Activated T-cell treated with anti-CD3 and anti-CD28 coated beads for 1 hour (primary cell): ENCODE measurements at places on chromosomes 3 and 15.

GRCh38 chr3:174356596-174356995 lies 502.5 kb upstream of the NAALADL2 start:
- DNase-seq: no peak

- DNase-seq: peak; percentile 20
Measured at GRCh38 chr15:67783303-67783702, 42.0 kb upstream of the SKOR1 start.

- no peak for DNase-seq
Measured at GRCh38 chr15:65949491-65949890, 80.2 kb downstream of the RAB11A start.

DNA sequence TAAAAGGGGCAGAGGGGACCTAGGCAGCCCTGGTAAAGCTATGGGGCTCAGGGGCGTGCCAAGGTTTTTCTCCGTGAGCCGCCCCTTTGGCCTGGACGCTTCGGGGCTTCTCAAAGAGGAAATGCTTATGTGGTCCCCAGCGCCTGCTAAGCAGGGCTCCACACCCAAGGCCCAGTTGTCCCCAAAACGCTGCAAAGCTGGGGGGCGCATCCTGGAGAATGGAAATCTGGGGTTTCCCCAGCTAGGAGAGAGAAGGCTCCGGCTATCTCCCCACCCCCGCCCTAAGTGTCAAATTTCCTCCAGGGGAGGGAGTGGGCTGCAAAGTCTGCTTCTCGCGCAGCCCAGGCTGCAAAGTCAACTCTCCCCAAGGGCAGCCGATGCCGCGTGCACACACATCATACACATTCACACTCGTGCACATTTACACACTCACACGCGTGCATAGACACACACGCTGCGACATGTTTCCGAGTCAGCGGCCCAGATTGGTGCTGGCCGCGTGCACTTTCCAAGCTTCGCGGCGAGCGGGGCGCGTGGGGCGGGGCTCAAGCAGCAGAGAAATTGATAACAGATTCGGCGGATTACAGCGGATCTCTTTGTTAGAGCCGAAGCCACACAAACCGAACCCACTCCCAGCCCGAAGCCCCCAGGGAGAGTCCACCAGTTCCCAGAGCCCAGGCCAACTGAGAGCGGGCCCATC lies 4.5 kb downstream of the WNT5A start:
- no peak for DNase-seq

DNA sequence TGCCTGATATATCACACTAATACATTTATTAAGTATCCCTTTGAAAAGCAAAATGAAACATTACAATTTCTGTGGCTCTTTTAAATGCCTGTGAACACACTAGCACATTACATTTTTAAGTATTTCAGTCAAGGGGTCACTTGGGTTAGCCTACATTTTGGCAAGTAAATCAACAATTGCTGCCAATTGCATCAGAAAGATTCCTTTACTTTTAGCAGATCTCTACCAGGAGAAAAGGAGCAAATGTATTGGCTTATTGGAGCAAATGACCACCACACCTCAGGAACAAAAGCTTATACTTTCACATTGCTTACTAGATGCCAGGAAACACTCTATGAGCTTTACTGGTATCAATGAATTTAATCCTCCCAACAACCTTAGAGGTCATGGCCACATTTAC lies 947.1 kb downstream of the FHIT start:
- no peak for DNase-seq

DNA sequence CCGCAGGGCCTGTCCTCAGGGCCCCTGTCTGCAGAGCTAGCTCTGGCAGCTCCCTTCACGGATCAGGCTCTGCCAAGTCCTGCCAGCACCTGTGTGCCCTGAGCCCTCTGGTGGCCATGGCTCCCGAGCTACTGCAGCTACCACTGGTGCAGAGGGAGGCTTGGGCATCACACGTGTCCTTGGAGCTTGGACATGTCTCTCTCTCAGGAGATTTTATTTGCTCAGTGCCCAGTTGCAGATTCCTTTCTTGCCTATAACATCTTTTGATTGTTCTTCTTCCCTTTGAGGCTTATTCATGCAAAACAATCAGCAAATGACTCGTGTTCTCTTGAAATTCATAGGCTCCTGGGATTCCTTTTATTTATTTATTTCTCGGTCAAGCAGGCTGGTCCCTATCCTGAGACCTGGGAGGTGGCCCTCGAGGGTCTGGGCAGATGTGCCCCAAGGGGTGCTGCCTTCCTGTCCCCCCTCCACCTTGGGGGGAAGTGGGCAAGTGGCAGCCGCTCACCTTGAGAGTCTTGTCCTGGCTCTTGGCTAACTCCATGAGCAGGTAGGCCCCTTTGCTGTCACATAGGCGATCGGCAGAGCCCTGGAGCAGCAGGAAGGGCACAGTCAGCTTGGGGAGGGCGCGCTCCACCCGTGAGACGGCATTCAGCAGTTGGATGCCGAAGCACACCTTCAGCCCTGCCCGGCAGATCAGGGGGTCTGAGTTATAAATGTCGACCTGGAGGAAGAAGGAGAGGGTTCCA lies 21.9 kb downstream of the ABTB1 start:
- DNase-seq: peak; percentile 36

- no peak for DNase-seq
Measured at GRCh38 chr3:195040773-195041520, 230.0 kb downstream of the XXYLT1 start.

DNA sequence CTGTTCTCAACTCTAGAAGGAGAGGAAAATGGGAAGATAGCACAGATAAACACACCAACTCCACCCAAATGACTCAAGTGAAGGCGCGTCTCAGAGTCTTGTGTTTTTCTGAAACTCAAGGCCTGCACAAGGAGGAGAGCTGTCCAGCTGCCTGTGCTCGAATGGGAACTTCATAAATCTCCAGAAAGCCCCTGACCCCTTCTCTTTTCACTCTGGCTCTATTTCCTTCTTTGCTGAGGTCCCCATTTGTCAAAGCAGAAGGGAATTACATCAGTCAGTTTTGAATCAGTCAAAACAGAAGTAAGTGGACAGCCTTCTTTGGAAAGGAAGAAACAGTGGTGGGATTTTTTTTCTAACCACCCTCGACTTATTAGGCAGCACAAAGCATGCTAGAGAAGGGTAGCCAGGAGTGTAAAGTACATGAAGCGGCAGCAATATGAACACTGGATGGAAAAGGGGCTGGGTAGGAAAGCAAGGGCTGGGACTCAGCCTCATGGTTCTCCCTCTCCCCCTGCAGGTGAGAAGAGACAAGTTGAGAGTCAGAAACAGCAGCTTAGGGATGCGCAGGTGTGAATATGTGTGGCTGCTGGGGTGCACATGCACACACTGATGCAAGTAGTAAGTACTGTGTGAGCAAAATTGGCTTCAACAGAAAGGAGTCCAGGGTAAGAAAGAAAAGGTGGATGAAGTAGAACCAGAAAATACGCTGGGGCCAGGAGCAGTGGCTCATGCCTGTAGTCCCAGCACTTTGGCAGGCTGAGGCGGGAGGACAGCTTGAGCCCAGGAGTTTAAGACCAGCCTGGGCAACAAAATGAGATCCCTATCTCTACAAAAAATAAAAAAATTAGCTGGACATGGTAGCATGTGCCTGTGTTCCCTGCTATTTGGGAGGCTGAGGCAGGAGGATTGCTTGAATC lies 36.6 kb upstream of the MAGEF1 start:
- DNase-seq: no peak

- DNase-seq: no peak
Measured at GRCh38 chr3:63847718-63848450, 15.7 kb downstream of the THOC7 start.

- DNase-seq: peak; percentile 2
Measured at GRCh38 chr3:178385280-178385952, 150.8 kb upstream of the KCNMB2 start.

DNA sequence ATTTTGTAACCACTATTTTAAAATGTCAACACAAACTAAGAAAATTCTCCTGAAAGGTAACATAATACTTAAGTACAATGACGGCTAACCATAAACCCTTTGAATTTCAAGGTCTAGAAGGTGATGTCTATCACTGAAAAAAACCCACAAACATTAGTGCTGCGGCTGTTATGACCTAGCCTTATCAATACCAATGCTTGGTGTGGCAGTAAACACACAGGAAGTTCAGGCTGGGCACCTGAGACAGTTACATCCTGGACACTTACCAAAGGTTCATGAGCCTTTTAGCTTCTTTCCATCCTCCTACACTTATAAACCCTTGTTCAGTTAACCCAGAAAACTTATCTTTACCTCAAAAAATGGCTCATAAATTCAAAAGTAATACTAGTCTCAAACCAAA lies 5.8 kb downstream of the HSPBAP1 start:
- DNase-seq: no peak

- DNase-seq: no peak
Measured at GRCh38 chr3:113654851-113655250, 41.6 kb downstream of the USF3 start.

DNA sequence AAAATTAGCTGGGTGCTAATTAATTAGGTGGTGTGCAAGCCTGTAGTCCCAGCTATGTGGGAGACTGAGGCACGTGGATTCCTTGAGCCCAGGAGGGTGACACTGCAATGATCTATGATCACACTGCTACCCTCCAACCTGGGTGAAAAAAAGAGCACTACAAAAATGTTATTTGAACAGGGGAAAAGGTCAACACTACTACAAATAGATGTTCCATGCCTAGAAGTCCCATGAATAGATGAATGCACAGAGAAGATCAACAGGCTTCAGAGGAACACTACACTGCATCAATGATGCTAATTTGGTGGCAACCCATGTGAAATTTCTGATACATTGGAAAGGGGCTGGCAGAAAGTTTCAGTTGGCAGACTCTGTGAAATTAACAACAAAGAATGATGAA lies 105.4 kb upstream of the FHIT start:
- DNase-seq: no peak

DNA sequence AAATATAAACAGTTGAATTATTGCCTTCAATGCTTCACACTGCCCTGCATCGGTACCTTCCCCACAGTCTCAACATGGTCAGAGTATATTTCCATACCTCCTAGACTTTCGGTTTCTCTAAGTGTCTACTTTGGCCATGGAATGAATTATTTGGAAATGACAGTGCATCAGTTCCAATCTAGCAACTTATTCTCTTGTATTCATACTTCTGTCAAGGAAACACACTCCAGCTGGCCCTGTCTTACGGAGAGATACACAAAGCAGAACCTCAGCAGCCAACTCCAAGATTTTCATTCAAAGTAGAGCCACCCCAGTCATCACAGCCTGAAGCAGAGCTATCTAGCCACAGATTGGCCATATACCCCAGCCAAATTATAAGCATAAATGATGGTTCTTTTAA lies 518.4 kb upstream of the UBE2E2 start:
- DNase-seq: no peak

DNA sequence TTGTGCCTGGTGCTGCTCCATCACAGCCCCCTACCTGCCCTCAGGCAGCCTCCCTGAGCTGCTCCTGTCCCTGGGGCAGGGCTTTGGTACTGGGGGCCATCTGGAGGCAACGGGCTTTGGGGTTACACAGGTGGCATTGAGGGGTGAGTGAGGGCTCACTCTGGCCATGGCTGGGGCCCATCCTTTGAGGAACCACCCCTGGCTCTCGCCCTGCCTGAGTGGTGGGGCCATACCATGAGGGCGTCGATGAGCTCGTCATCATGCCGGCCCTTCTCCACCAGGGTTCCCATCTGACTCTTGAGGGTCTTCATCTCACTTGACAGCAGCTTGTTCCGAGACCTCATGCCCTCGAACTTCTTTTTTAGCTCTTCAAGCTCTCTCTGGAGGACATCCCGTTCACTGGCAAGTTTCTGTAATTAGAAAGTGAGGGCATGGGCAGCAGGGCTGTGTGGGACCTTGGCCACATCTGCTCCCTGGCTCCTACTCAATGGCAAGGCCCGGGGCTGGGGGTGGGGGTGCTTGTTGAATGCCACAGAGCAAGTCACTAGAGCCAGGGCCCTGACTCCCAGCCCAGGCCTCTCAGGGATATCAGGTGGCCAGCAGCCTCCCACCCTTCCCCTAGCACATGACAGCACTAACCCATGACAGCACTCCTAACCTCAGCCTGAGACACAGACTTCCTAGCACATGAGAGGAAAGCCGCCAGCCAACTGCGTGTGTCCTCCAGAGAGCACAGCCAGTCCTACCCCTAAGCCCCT lies 33.5 kb downstream of the CCDC13 start:
- DNase-seq: no peak

DNA sequence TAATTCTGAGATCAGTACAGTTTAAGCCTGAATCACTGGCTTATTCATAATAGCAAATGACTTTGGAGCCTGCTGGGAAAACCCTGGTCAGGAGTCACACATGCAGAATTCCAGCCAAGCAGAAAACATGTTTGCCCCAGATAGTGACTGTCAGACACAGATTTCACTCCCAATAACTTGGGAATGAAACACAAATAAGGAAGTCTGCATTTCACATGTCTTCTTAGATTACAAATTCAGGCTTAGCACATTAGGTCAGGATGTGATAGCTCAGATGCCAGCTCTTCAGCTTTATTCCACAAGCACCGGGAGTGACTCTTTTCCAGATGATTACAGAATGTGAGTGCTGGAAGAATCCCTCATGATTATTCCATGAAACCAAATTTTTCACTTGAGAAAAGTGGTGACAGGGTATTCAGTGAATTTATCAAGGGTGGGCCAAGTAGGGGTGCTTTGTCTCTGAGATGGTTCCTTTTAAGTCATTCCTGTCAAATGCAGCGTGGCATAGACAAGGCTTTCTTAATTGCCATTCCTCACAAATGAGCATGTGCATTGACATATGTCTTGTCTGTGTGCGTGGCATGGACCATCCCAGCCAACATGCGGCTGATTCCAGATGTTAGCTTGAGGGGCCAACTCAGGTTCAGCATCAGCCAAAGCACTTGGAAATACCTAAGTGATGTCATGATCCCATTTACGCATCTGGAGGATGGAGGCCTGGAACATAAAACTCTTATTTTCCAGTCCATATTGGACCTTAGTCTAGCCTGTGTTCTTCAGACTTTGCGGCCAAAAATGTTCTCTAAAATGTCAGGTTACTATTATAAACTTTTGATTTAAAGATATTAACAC lies 191.0 kb downstream of the EPHB1 start:
- DNase-seq: no peak

DNA sequence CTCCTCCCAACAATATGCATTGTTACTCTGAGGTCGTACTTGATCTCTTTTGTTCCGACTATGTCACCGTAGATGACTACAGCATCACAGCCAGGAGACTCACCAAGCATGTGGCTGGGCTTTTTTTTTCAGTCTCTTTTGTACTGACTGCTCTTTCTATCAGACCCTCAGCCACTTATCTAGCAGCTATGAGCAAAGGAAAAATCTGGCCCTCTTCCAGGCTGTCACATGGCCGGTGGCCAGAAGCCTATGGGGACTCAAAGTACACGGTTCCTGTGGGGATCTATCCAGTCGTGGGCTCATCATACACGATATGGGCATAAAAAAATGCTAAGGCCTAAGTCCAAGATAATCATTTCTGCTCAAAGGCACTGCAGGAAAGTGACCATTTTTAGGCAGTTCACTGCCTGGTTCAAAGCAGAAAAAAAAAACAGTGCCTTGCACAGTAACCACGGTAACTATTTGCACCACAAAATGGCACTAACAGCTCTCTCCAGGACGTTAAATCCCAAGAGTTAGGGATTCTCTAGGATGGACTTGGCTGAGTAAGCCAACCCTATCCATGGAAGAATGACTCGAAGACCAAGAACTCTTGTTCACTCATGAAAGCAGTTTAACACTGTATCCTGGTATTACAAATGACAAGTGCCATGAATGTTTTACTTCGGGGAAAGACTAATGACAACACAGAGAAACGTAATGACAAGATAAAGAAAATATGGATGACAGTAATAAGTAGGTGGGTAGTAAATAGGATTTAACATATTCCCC lies 50.3 kb downstream of the SHQ1 start:
- no peak for DNase-seq
